Fibroblast of skin of abdomen (primary cell): ENCODE measurements at places on chromosomes 2 and 18.
A peak's percentile ranks its signal among the peaks of the same experiment; 100 is the strongest.

DNA sequence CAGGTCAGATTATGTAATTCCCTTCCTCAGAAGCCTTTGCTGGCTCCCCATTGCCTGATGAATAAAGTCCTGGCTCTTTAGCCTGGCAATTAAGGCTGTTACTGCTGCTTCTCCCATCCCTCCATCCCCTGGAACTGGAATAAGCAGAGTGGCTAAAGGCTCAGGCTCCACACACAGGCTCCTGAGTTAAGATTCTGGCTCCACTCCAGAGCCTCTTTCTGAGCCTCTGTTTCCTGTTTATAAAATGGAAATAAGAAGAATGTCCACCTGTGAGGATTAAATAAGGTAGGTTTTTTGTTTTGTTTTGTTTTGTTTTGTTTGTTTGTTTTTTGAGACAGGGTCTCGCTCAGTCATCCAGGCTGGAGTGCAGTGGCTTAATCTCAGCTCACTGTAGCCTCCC is 50.0 kb downstream of the ZFP36L2 start:
- DNase-seq: no peak

DNA sequence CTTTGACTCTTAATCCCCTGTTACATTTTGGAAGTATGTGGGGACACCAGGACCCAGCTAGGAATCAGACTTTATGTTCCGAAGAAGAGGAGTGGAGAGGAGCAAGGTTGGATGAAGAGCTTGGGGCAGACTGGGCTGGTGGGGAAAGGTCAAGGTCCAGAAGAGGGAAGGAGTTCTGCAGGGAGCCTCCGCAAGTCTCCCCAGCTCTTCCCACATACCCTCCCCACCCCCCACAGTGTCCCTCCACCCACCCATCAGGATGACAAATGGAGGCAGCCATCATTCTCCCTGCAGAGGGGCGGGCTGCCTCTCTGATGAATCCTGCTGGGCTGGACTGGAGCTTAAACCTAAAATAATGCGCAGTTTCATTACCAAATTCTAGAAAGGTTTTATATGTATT is 77.2 kb downstream of the ACKR3 start:
- no peak for DNase-seq

DNA sequence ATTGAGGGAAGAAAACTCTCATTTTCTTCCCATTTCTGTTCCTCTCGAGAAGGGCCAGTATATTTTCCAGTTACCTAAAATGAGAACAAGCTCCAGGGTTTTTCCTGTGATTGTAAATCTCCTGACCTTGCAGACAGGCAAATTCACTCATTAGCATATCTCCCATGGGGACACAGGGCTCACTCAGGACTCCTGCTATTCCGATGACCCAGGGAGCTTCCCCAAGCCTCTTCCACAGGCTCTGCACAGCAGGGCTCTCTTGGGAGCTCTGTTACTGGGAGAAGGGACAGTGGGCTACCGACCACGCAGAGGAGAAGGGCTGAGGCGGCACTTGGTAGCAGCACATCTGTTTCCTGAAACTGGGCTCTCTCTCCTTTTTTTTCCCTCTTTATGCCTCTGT is 135.2 kb upstream of the CAPN13 start:
- DNase-seq: no peak

DNA sequence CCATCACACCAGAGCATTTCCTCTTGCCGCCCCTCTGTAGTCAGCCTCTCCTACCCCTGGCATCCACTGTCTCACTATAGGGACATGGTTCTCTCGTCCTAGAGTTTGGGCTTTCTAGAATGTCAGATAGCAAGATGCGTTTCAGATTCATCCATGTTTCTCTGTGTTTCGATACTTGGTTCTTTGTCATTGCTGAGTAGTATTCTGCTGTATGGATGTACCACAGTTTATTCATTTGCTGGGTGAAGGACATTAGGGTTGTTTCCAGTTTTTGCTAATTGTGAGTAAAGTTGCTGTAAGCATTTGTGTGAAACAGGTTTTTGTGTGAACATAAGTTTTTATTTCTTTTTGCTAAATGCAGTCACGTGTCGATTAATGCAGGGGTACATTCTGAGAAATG is 3.8 kb downstream of the ZNF532 start:
- DNase-seq: no peak

DNA sequence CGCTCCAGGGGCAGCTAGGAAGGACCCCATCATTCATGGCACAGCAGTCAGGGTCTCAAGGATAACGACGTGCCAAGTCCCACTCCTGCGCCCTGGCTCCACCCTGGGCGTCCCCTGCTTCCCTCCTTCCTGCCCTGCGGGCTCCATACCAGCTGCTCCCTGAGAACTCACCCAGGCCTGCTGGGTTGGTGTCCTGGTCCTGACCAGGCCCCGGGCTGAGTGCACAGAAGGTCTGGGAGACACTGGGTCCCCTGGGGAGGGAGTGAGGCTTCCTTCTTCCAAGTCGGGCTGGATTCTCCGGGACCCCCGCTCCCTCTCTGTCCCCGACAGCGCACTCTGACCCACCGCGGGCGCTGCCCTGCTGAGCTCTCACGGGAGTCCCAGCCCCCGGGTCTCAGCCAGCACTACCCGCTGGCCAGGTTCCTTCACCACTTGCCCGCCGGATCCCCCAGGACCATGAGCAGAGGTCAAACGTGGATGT is 160.2 kb downstream of the PXDN start:
- no peak for DNase-seq

DNA sequence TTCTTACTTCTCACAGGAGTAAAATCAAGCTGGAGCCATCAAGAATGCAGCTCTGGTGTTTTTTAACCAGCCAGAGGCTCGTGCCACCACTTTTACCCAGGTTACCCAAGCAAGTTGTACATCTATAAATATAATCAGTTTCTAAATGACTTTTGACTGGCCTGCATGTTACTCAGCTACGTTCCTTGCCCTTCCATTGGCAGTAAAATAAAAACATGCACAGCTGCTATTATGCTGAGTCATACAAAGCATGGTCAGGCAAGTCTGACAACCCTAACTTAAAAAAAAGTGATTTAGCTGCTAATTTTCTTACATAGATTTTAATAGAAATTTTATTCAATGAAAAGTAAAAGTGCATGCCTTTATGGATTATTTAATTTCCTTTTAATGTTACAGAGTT is 111.7 kb upstream of the CSRNP3 start:
- DNase-seq: peak; percentile 72

- no peak for DNase-seq
Observed at GRCh38 chr2:235936493-235936892, 231.7 kb downstream of the GBX2 start.
